ENCODE measurements at places on chromosomes 11 and 22.

GRCh38 chr11:14133381-14133780 is 170.9 kb downstream of the SPON1 start:
- no peak for DNase-seq

DNA sequence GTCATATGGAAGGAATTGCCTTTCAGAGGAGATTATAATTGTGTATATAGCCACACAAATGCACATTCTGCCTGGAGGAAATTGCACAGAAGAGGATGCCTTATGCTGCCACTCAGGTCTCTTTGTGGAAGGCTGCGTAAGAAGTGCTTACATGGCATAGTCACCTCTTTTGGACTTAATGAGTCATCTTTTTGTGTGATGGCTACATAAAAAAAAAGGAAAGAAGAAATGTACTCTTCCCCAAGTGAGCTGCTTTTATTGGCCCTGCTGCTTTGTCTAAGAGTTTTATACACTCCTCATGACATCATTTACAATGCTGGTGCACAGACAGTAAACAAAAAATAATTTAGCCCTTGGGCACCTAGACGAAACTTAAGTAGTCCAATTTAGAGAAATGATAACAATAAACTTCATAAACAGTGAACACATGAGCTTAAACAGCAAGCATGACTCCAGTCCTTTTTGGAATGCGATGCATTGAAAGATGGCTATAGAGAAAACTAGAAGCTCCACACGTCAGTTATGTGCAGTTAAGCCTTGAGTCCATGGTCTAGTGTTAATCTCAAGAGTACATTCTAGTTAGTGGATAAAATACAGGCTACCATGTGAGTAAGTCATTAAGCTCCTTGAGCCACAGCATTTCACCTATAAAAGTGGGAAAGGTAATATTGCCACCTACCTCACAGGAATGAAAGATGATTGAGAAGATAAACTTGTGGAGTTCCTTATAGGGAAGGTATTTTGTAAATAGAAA is 12.0 kb downstream of the CSTPP1 start:
- DNase-seq, result no peak

- DNase-seq, result no peak
Observed at GRCh38 chr22:45718391-45718790, 46.8 kb downstream of the ATXN10 start.

- DNase-seq, result no peak
Observed at GRCh38 chr11:18324381-18324780, 2.0 kb downstream of the GTF2H1 start.

GRCh38 chr22:25407859-25408229 is 156.6 kb upstream of the GRK3 start:
- no peak for DNase-seq

DNA sequence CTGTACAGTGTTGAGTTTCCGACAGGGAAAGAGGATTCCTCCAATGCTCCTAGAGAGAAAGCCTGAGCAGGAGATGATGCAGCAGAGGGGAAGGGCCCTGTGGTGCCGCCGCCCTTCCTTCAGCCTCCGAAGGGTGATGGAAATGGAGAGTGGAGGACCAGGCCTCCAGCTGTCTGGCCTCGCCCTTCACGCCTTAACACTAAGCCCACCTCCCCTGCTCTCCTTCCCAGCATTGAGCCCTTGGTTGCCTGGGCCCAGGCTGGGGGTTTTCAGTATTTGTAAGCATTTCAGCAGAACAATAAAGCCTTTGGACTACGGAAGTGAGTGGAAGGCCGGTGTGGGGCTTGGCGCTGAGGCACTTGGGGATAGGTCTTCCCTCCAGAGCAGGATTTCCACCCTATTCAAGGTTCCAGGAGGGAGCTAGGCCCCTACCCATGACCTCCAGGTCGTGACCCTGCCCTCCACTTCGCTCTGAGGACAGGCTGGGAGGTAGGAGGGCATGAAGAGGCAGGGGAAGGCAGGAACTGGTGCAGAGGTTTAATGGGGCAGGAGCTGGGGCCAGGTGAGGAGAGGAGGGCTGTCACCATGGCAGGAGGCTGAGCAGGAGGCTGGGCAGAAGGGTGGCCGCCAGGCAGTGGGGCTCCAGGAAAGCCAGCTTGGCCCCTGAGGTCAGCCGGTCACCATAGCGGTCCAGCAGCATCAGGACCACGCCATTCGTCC is 21.6 kb downstream of the TREH start:
- no peak for DNase-seq

DNA sequence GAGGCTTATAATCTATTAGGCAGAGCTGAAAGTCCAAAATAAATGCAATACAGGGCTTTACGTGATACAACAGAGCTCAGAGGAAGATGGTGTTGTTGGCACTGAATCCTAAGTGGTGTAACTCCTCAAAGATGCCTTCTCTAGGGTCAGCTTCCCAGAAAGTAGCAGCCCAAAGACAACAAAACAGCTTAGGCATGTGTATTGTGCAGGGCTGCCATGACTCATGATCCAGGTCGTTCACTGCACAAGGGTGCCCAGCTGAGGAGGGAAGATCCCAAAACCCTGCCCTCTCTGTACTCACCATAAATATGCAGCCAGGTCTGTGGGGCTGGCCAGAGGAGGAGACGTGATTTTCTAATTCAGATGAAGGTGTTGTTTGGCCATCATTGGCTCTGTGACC is 59.4 kb upstream of the NNMT start:
- DNase-seq, result no peak

DNA sequence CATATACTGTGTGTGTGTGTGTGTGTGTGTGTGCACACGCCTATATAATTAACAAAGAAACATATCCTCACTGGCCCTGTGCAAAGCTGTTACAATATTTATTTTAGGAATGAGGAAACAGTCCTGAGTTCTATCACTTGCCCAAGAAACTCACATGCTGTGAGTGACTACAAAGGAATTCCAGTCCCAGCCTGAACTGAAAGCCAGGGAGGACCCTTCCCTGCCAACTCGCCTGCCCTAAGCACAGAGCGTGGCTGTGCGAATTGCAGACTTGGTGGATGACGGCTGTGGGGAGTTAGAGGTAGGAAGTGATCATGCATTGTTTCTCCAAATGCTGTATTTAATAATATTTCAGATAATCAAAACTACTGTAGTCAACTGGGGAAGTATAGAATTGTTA is 26.4 kb upstream of the CD5 start:
- no peak for DNase-seq

DNA sequence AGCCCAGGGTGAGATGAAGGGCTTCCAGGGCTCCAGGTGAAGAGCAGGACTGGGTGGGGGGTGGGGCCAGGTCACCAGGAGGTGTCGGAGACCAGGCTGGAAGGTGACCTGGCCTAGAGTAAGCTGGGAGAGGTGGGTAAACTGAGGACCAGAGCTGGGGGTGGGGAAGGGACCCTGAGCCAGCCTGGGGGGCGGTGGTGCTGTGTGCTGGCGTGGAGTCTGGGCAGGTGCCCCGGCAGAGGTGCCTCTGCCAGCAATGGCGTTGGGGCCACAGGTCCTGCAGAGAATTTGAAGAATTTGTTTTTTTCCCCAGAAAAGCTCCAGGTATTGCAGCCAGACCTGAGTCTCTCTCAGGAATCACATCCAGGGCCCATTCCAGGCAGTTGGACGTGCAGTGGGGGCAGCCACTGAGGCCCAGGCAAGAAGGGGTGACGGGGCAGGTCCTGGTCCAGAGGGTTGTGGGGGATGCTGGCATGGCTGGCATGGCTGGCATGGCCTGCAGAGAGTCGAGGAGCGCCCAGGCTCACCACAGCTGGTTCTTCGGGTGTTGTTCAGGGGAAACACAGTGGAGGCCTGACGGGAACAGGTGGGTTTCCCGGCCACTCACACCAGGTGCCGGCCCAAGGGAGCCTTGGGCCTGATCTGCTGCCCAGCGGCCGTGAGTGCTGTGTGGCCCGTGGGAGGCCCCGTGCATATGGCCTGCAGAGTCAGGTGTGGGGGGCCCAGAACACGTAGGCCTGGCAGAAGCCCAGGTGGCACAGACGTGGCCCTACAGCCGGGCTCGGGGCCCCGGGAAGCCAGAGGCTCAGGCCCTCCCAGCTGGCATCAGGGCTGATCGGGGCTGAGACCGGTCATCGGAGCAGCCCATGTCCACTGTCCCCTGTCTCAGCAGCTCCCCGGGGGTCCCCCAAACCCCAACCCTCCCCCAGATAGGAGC is 6.4 kb upstream of the MUC6 start:
- no peak for DNase-seq

DNA sequence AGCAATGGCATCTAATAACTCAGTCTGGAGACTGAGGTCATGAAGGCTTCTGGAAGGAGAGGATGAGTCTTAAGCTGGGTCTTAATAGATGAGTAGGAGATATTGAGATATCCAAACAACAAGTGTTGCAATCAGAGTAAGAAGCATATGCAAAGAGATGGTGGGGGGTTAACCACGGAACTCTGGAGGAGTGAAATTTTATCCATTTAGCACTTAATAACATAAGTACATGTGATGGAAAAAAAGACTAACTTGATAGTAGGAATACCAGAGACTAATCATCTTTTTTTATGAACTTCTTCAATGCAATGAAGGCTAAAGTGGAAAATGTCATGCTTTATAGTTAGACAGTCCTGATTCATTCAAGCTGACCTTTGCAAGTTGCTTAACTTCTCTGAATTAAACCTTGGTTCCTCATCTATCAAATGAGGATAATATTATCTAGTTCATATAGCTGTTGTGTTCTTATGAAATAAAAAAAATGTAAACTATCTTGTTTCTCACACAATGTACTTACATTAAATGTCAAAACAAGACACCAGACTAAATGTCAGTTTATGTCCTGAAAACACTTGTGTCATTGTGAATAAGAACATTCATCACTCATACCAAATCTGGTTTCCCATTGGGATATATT is 403.1 kb upstream of the CCDC90B start:
- DNase-seq, result no peak

DNA sequence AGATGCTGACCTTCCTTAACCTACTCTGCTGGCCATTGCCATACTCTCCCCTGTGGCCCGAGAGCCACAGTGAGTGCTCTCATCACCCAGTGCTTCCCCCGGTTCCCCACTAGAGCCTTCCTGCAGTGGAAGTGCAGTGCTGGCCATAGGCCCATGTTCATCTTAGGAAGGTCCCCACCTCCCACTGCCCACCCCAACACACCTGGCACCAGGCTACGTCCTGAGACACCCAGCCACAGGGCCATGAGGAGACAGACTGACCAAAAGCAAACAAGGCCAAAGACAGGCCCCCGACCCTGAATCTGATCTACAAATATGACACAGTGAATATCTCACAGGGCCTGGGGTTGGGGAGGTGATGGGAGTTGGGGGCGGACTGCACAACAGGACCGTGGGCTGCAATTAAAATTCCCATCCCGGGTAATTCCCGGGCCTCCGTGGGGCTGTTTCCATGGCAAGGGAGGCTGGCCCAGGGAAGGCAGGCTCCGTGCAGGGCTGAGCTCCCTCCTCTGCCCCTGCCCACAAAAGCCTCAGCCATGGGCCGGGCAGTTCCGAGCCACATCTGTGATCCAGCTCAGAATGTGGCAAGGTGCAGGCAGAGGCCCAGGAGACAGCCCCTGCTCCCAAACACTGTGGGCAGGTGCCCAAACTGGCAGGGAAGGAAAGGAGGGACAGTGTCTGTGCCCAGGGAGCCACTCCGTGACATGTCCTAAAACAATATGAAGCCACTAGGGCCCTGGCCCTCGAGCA is 5.1 kb upstream of the CHST1 start:
- no peak for DNase-seq

DNA sequence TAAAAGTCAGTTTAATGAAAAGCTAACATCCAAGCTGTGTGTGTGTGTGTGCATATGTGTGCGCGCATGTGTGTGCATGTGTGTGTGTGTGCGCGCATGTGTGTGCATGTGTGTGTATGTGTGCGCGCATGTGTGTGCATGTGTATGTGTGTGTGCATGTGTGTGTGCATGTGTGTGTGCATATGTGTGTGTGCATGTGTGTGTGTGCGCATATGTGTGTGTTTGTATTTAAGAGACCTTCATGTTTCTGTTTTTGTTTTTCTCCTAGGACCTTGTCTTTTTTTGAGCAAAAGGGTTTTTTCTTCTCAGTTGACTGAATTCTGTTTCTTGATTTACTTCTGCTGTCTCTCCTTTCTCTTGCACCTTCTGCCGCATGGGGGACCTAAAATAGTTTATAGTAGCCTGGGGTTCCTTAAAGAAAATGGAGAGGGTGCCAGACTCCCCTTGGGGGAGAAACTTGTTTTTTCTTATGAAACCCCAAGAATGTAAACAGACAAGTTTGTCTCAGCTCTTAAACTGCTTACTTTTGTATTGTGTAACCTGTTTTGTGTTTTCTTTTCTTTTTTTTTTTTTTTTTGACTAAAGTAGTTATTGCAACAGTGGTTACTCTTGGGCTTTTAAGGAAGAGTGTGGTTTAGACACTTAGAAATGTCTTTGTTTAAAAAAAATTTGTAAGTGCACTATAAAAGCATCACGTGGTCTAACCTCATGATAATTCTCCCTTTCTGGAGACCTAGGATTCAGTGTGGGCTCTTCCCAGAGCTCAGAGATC is 53.0 kb downstream of the OSBPL5 start:
- DNase-seq, result no peak

DNA sequence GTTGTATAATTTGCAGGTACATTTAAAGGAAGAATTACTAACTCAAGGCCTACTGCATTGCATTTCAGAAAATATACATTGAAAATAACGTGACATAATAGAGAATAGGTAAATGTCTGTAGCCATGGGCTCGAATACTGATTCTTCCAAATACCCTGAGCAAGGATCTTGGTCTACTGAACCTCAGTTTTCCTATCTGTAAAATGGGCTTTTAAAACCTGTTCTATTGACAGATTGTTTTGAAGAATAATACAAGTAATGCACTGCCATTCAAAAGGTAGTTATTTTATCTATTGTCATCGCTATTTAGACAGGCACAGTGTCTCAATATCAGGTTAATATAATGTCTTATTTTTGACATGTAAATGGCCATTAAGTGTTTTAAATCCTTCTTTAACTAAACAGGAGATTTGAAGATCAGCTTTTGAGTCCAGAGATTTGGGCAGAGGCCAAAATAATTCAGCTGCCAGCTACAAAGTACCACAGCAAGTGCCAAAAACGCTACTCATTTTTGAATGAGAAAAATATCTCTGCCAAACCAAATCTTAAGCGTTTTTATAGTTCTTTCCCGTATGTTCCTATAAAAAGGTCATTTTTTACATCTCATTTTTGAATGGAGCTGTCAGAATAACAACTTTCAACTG is 56.7 kb downstream of the CTSC start:
- DNase-seq, result no peak

DNA sequence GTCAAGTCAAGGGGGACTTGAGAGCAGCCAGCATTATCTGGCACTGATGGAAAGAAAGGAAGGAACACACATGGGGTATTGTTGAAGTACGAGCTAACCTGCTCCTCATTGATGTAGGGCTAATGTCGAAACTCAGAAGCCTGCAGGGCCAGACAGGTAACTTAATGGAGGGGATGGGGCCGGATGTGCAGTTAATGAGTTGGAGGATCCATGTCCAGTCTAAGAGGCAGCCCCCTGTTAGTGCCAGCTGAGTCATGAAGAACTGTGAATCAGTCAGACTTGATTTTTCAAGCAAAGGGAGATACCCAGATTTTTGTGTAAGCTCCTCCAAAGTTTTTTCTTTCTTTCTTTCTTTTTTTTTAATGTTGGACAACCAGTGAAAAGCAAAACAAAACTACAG is 65.6 kb downstream of the CECR2 start:
- DNase-seq, result no peak
